Suppressor macrophage (primary cell): ENCODE measurements at places on chromosomes 2 and 18.

DNA sequence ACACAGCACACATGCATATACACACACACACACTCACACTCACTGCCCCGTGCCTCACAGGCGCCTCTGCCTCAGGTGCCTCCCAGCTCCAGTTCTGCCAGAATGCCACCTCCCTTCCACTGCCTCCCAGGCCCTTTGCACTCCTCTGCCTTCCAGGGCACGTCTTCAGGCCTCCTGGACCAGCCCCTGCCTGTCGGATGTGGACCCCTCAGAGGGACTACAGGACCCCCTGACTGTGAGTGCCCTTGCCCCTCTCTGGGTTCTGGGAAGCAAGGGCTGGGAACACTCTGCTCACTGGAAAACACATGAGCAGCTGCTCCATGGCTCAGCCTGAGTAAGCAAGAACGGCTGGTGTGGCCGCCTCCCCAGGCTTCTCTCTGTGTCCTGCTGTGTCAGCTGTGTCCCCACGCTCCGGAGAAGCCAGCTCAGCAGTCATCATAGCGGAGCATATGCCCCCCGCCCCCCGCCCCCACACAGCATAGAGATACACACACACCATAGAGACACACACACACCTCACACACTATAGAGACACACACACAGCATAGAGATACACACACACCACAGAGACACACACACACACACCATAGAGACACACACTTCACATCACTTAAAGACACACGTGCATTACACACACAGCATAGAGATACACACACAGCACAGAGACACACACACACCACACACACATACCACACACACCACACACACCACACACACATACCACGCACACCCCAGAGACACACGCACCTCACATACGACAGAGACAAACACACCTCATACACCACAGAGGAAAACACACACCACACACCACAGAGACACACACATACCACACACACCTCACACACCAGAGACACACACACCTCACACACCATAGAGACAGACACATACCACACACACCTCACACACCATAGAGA is 271.3 kb downstream of the CYRIA start:
- DNase-seq, result peak; percentile 10

GRCh38 chr2:237894396-237894979 is 35.1 kb downstream of the RAMP1 start:
- DNase-seq, result no peak

GRCh38 chr2:42622943-42623676 is 54.7 kb downstream of the MTA3 start:
- no peak for DNase-seq

- DNase-seq, result no peak
These were observed 10.6 kb downstream of the SUPT7L start for GRCh38 chr2:27652790-27653189.

DNA sequence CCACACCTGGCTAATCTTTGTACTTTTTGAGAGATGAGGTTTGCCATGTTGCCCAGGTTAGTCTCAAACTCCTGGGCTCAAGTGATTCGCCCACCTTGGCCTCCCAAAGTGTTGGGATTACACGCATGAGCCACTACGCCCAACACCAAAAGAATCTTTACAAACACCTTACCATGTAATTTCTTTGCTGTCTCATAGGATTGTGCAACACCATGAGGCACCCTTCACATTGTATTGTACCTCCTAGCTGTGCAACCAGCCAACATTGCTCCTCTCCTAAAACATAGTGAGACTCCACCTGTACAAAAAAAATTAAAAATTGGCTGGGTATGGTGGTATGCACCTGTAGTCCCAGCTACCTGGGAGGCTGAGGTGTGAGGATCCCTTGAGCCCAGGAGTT is 3.1 kb upstream of the MFSD6 start:
- no peak for DNase-seq

GRCh38 chr2:111022633-111023032 is 98.1 kb upstream of the BCL2L11 start:
- peak; percentile 40 for DNase-seq
